ENCODE measurements at places on chromosomes 1 and 21. TPM values are rescaled to one million over a fixed set of nuclear protein-coding genes. Genes with fewer than 3 reads are reported as not detected.

VAMP3 gene
- 85.0 TPM for total RNA-seq

AQP10 gene
- total RNA-seq = not detected

LCE2C gene
- total RNA-seq = not detected

KIAA1614 gene
- total RNA-seq = 8.4 TPM

DNASE2B gene
- total RNA-seq = not detected

NCMAP gene
- not detected for total RNA-seq

FAM78B gene
- not detected for total RNA-seq

ICOSLG gene
- total RNA-seq = 0.64 TPM

SLFNL1 gene
- under 0.01 TPM for total RNA-seq

WNT2B gene
- total RNA-seq = 2.6 TPM

ADGRL2 gene
- total RNA-seq = 11.6 TPM

MATN1 gene
- not detected for total RNA-seq

UCHL5 gene
- total RNA-seq = 25.5 TPM

MFSD2A gene
- total RNA-seq = 6.0 TPM

RNPEP gene
- 77.0 TPM for total RNA-seq

ZNF695 gene
- 1.3 TPM for total RNA-seq

DNAJC28 gene
- total RNA-seq = 1.9 TPM

ST7L gene
- 17.4 TPM for total RNA-seq

IFNLR1 gene
- total RNA-seq = under 0.01 TPM

A3GALT2 gene
- not detected for total RNA-seq

PLK3 gene
- total RNA-seq = 44.0 TPM

RHEX gene
- not detected for total RNA-seq

CBR1 gene
- 91.8 TPM for total RNA-seq

SASS6 gene
- total RNA-seq = 5.2 TPM

HNRNPCL4 gene
- total RNA-seq = not detected

OR2L2 gene
- not detected for total RNA-seq

NR5A2 gene
- total RNA-seq = not detected

KRTAP7-1 gene
- not detected for total RNA-seq

LIN28A gene
- not detected for total RNA-seq

NEK7 gene
- total RNA-seq = 366 TPM

NEK2 gene
- 10.0 TPM for total RNA-seq

CFHR3 gene
- not detected for total RNA-seq

HES3 gene
- not detected for total RNA-seq

ACTL8 gene
- total RNA-seq = not detected
